ENCODE measurements at places on chromosomes 7 and 10.

- peak; percentile 23 for DNase-seq
Observed at GRCh38 chr7:37432281-37432920, 16.3 kb downstream of the ELMO1 start.

DNA sequence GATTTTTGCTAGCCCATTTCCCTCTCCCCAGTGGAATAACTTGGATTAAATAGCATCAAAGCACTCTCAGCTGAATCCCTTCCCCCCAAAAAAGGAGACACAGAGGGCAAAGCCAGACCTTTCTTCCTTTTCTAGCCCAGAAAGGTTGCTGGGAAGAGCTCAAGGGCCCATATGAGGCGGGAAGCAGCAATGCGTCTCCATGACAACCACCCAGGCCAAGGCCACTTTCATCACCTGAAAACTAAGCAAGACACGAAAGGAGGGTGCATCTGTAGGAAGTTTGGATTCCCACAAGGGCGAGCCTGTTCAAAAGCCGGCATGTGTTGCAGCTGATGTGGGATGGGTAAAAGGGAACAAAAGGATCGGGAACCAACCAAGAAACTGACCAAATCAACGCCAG, 229.1 kb downstream of the PLXNA4 start:
- no peak for DNase-seq

GRCh38 chr10:52855546-52856325, 83.2 kb upstream of the MBL2 start:
- no peak for DNase-seq

- no peak for DNase-seq
Observed at GRCh38 chr10:127148066-127148932, 48.1 kb downstream of the INSYN2A start.

DNA sequence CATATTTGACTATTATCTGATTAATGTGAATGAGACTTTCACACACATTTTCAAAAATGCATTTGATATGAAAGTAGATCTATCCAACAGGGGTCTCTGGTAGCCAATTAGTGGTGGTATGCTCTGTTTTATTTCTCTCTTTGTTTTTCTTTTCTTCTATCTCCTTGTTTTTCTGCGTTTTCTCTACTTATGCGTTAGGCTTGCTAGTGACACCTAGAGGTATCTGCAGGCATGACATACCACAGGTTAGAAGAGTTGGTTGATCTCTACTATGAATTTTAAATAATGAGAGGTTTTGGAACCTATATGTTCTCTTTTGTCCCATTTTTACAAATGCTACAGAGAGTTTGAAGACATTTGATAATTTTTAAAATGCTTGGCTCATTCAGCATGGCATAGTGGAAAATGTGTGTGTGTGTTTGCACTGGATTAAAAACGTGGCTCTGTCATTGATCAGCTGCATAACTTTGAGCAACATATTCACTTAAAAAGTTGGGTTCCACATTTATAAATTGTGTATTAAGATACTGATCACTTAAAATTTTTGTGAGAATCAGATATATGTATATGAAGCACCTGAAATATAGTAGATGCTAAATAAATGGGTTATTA, 28.1 kb upstream of the PLXDC2 start:
- no peak for DNase-seq

GRCh38 chr10:101282947-101283346, 53.7 kb upstream of the LBX1 start:
- no peak for DNase-seq

DNA sequence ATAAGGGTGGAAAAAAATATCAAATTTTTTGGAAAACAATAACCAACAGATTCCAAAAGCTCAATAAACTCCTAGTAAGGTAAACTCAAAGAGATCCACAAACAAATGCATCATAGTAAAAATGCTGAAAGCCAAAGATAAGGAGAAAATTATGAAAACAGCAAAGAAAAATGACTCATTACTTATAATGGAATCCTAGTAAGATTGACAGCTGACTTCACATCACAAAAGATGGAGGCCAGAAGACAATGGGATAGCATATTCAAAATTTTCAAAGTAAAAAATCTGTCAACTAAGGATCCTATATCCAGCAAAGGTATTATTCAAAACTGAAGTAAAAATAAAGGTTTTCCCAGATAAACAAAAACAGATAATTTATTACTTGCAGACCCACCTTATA, 183.4 kb upstream of the VIPR2 start:
- DNase-seq: no peak

- DNase-seq: no peak
Observed at GRCh38 chr7:20737840-20738448, 48.7 kb downstream of the SP8 start.

GRCh38 chr7:74003621-74004020, 24.4 kb upstream of the ELN start:
- DNase-seq: no peak

GRCh38 chr7:30511973-30512662, 7.5 kb upstream of the GGCT start:
- DNase-seq: no peak

DNA sequence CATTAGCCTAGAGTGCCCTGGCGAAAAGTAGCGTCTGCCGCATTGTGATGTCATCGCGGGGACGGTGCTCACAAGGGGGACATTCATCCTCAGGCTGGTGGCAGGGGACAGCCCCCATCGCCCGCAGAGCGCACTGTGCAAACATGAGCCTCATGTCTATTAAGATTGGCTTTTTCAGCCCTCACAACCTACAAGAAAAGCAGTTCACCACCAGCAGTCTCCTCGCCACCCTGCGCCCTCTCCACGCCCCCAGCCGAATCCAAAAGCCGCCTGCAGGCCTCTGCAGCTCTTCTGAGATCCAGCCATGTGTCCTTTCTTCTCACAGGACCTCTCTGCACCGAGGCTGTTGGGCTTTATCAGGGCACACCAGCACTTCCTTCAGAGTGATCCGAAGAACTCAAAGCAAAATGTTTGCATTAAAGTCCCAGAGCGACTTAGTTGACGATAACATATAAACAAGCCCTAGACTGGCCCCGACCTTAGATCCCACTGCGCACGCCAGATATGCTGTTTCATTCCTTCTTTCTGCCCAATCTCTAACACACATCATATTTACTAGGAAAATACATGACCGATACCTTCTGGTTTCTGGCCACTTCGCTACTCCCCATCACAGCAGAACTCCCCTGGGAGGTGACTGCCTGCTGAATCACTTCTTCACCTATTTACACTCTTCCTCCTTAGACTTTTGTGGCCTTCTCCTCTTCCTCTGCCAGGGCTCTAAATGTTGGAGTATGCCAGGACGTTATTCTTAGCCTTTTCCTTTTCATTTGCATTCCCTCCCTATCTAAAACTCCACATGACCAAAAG, 206.0 kb upstream of the SH2B2 start:
- no peak for DNase-seq

GRCh38 chr7:36736899-36737211, 12.6 kb upstream of the AOAH start:
- DNase-seq: no peak

GRCh38 chr7:29381206-29382094, 182.2 kb upstream of the PRR15 start:
- DNase-seq: no peak

DNA sequence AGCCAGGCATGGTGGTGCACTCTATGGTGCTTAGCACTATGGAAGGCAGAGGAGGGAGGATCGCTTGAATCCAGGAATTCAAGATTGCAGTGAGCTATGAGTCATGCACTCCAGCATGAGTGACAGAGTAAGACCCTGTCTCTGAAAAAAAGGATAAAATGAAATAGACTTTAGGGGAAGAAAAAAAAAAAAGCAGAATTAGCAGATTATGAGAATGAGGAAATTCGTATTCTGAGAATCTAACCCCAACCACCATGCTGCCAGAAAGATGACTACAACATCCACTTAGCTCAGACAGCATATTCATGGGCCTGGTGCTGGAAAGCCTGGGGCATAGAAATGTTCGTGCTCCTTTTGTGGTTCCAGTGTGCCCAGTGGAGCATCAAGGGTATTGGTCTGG, 63.3 kb downstream of the TMEM26 start:
- no peak for DNase-seq

DNA sequence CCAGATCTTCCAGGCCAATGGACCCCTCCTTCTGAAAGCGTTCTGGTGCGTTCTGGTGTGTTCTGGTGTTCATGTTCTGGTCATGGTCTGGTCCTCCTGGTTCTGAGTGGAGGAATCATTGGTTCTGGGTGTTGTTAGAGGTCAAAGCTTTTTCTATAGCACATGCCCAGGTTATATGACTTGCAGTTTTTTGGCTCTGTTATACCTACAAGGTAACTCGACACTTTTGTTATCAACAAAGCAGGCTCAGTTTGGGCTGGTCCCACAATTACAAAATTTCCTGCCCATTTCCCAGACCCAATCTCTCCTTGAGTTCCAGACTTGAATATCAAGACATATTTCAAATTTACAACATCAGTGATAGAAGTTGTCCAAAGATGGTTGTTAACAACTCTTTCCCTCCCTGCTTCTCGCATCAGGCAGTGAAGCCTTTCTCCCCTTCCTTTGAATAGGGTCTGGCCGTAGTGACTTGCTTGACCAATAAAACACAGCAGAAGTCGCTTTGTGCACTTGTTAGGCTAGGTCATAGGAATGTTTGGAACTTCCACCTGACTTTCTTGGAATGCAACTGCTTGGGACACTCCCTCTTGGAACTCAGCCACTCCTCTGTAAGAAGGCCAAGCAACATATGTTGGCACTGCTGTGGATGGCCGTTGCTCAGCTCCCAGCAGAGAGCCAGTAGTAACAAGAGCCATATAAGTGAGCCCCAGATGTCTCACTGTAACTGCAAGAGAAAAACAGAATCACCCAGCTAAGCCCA, 83.1 kb upstream of the STEAP1B start:
- no peak for DNase-seq

DNA sequence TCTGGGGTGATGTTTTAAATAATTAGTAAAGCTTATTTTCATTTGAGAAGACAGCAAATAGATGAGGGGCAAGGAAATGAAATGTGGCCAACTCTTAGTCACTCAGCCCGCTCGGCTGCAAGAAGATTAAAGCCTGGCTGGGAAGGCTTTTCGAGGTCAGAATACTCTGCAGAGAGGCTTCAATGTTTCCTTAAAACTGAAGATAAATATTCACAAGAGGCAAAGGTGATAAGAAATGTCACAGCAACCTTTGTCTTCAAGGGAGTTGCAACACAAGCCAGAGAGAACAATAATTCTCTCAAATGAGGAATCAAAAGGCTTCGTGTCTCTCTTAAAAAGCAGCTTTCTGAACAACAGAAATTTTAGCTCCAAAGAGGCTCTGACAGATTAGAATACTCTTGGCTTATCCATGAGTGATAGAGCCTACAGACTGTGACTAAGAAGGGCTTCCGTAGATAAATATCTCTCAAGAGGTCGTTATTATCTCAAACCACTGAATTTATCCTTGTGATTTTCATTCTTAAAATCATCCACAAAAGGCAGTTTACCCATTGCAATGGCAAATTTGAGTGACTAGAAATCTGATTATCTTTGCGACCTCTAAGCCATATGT, 92.5 kb downstream of the KLF6 start:
- no peak for DNase-seq

DNA sequence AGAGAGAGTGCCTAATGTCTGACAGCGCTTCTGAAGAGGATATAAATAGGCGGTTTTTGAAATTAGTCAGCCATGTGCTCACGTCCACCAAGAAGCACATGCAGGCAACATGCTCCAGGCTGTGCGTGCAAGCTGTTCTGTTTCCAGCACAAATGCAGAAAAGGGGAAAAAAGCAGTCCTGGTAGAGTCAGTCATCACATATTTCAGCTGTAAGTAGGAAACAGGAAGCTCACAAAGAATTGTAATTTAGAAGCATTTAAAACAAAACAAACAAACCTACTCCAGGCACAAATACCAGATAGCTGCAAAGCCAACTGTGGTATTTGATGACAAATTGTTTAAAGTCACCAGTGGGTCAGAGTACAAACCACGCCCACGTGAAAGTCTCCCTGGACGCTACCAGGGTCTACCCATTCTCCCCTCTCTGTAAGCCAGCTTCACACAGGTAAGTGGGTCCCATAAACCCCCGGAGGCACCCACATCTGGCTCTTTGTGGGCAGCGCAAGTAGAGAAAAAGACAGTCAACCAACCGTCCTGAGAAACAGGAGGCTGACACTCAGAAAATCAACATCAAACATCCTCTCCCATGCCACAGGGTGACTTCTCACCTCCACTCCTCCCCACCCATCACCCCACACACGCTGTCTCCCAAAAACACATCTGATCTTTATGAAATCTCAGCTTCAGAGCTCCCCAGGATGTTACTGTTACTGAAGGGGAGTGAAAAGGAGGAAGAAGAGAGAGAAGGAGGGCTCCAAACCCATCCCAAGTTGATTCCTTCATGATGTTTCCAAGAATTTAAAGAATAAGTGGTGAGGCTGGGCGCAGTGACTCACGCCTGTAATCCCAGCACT, 186.4 kb downstream of the FAM107B start:
- no peak for DNase-seq

DNA sequence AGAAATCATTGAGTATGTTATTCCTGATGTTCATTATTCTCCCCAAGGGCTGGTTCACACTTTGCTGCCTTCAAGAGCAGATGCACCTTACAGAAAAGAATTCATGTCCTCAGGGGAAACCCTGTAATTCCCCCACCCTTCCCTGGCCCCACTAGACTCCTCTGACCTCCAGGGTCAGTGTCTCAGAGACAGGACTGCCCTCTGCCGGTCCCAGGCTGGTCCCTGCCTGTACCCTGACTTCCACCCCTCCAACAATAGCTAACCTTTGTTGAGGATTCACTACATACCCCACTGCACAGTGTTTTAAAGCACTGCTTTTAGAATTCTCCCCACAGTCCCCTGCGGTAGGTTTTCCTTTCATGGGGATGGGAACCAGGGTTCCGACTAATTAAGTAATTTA, 4.4 kb upstream of the SEPHS1 start:
- no peak for DNase-seq

DNA sequence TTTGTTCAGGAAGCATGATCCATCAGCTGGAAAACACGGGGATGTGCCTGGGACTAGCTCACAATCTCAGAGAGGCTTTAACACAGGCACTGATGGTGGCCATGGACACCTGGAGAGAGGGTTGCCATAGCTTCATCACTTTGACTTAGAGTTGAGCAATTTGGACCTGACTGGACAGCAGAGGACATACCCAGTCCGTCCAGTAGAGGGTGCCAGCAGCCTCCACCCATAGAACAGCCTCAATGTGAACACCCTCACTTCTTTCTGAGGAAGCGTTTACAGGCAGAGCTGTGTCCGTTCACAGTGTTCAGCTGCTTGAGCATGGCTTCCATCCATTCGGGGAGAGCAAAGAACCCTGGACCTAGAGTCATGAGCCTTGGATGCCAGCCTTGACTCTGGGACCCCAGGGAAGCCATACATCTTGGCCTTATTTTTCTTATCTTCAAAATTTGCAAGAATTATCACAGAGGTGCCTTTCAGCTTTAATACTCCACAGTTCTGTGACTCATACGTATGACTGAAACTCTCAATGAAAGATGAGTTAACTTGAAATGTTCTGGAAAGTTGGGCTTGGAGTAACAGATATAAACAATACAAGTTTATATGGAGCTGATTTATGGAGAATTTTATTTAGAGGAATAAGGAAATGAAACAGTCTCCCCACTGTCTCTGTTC, 302.9 kb upstream of the PODXL start:
- peak; percentile 35 for DNase-seq

- no peak for DNase-seq
Observed at GRCh38 chr10:15267496-15267895, 99.0 kb upstream of the NMT2 start.
